ENCODE measurements at places on chromosomes 11 and 22. TPM values are rescaled to one million over a fixed set of nuclear protein-coding genes. Genes with fewer than 3 reads are reported as not detected.

UPK3A gene
- not detected for total RNA-seq

PTGDR2 gene
- total RNA-seq: not detected

KRTAP5-2 gene
- not detected for total RNA-seq

FAM83F gene
- total RNA-seq: 0.82 TPM

SCGB1A1 gene
- total RNA-seq: not detected

HPX gene
- total RNA-seq: 1.9 TPM

PRRG4 gene
- 0.14 TPM for total RNA-seq

MALAT1 gene
- total RNA-seq: 7,772 TPM

- H3K27me3 ChIP-seq: no peaks in the 10 kb centered on the region
- H3K27ac ChIP-seq: no peak overlapping the region
- no peaks in the 10 kb centered on the region for H3K36me3 ChIP-seq
- H3K4me3 ChIP-seq: no peak overlapping the region
- no peaks in the 10 kb centered on the region for H3K4me1 ChIP-seq
These were observed 40.0 kb downstream of the BTG4 start for GRCh38 chr11:111472228-111472627.

- peaks cover 3% of the 10 kb centered on the region for H3K4me1 ChIP-seq
- peak; percentile 4 for DNase-seq
- H3K36me3 ChIP-seq: no peaks in the 10 kb centered on the region
- H3K27me3 ChIP-seq: no peaks in the 10 kb centered on the region
These were observed 40.1 kb upstream of the CARD18 start for GRCh38 chr11:105179542-105180278.

DNA sequence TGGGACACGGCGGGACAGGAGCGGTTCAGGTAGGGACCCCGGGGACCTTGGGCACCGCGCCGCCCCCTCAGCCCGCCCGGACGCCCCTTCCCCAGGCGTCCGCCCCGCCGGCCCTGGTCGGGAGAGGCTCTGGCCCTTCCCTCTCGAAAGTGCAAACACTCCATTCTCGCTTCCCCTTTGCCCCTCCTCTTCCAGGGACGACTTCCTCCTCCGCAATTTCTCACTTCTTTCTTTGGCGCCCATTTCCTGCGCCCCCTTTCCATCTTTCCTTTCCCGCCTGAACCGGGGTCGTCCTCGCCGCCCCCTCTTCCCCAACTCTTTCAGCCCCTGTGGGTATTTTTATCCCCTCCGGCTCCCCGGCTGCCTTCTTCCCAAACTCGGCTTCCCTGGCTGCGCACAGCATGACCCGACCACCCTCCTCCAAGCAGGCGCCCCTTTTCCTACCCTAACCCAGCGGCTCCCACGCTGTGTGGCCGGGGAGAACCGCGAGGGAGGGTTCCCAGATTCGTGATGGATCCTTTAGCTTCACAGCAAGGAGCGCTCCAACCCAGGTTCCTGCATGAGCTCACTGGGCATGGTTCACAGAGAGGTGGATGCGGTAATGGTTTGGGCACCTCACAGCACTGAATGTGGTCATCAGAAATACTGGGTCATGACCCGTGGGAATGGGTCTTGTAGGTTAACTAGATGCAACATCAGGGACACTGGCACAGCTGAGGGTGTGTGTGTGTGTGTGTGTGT, 689 bp downstream of the RAB39A start:
- H3K27ac ChIP-seq: no peak overlapping the region
- H3K4me3 ChIP-seq: peak overlapping the region; percentile 57
- no peak for DNase-seq
- peaks cover 13% of the 10 kb centered on the region for H3K27me3 ChIP-seq

- peaks cover 10% of the 10 kb centered on the region for H3K4me1 ChIP-seq
- peaks cover 24% of the 10 kb centered on the region for H3K36me3 ChIP-seq
- H3K27me3 ChIP-seq: no peaks in the 10 kb centered on the region
- DNase-seq: no peak
- H3K4me3 ChIP-seq: no peak overlapping the region
These were observed 21.6 kb downstream of the NNMT start for GRCh38 chr11:114317787-114318137.

DNA sequence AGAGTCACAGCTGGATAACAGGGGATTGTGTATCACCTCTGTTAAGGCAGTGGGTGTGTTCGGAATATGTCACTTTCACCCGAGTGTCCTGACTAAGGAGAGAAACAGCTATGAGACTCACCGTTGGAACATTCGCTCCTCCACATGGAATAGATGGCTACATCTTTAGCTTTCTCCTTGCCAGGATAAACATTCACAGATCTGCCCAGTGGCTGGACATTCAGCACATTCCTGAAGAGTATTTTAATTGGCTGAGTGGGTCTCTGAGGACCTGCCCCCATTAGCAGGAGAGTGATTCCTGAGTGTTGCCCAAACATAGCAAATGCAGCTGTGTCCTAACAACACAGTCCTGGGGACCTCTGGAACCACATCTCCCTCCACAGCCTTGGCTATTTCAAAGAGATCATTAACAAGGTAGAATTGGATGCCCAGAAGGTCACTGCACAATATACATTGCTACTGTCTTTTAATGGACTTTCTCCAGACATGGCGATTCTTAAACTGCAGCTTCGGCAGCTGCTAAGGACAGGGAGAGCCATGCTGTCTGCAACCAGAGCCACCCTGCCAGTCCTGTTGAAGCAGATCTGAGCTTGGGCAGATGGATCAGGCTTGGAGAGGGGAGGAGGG, 435.0 kb upstream of the CADM1 start:
- peak; percentile 94 for DNase-seq
- peak overlapping the region; percentile 30 for H3K27ac ChIP-seq
- H3K36me3 ChIP-seq: no peaks in the 10 kb centered on the region
- no peaks in the 10 kb centered on the region for H3K27me3 ChIP-seq

- peaks cover 18% of the 10 kb centered on the region for H3K4me1 ChIP-seq
- no peaks in the 10 kb centered on the region for H3K27me3 ChIP-seq
- DNase-seq: no peak
- no peaks in the 10 kb centered on the region for H3K36me3 ChIP-seq
- no peak overlapping the region for H3K27ac ChIP-seq
These were observed 77.0 kb downstream of the RPL27A start for GRCh38 chr11:8759634-8760033.

- no peaks in the 10 kb centered on the region for H3K27me3 ChIP-seq
- no peak overlapping the region for H3K4me3 ChIP-seq
- peaks cover 30% of the 10 kb centered on the region for H3K4me1 ChIP-seq
These were observed 20.2 kb downstream of the STARD10 start for GRCh38 chr11:72773696-72774095.

- no peaks in the 10 kb centered on the region for H3K36me3 ChIP-seq
- DNase-seq: no peak
- no peaks in the 10 kb centered on the region for H3K4me1 ChIP-seq
- H3K27me3 ChIP-seq: peaks cover 3% of the 10 kb centered on the region
These were observed 341 bp downstream of the NAALADL1 start for GRCh38 chr11:65058012-65058411.

DNA sequence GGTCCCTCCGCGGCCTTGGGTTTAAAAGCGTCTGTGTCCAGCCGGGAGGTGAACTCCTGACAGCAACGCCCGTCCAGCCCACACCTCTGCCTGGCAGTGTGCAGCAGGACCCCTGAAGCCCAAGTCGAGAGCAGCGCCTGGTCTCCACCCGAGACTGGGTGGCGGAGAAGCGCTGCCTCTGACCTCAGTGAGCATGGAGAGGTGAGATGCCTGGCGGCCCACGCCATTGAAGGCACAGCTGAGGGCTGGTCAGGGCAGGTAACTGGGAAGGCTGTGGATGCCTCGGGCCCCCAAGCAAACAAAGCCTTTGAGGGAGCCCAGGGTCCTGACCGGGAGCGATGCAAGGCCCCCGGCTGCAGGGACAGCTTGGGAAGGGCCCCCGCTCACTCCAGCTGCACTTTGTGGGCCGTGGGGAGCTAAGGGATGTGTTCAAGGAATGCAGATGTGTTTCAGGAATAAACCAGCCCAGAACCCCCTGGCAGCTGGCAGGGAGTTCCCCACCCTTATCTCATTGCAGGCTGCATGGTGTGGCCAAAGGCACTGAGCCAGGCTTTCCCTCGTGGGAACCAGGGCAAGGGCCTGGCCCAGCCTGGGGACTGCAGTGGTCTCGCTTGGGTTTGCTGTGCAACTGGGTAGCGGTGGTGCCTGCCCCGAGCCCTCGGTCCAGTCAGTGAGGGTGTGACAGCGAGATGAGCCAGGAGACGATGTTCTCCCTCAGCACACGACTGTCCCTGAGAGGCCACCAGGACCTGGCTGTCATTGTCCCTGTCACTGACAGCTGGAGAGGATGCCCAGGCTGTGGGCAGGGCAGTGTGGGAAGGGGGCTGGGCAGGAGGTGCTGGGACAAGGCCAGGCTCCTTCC, 92.5 kb downstream of the WNT7B start:
- DNase-seq: no peak
- no peak overlapping the region for H3K4me3 ChIP-seq
- H3K27ac ChIP-seq: no peak overlapping the region
- no peaks in the 10 kb centered on the region for H3K36me3 ChIP-seq
- peaks cover 15% of the 10 kb centered on the region for H3K4me1 ChIP-seq

DNA sequence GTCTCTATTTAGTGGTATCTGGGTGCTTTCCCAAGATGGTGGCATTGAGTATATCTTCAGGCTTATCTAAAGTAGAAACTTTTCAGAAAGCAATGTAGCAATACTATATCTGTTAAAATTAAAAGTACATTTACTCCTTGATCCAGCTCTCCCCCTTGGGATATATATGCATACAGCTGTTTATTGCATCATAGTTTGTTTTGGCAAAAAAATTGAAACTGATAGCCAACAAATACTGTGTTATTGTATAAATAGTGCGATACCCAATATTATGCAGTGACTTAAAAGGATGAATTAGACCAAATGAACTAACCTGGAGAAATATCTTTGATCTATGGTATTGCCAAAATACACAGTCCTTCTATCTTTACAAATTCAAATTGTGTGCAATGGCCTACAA, 8.4 kb upstream of the OR10A3 start:
- H3K27me3 ChIP-seq: peaks cover 4% of the 10 kb centered on the region
- no peaks in the 10 kb centered on the region for H3K36me3 ChIP-seq
- no peaks in the 10 kb centered on the region for H3K4me1 ChIP-seq
- no peak overlapping the region for H3K27ac ChIP-seq
- H3K4me3 ChIP-seq: no peak overlapping the region
- no peak for DNase-seq

DNA sequence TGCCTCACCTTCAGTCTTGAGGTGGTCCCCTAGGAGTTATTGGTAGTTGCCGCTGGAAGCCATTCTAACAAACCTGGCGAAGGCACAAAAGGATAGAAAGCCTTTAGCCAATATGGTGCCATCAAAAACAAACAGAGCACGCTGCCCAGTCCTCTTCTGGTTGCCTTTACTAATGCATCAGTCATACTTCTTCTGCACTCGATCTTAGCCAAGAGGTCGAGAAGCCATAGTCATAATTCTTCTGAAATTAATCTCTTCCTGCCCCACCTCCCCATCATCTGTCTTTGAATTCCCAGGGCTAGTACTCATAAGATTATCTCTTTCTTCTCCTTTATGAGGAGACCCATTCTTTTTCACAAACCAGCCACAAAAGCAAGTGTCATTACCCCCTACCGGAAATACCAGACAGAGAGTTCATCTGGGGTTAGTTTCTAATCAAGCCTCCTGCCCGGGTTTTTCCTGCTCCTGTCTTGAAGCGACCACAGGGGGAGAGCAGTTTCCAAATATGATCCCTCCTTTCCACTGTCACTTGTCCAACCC, 21.4 kb upstream of the EHF start:
- H3K27me3 ChIP-seq: no peaks in the 10 kb centered on the region
- DNase-seq: peak; percentile 88
- no peak overlapping the region for H3K4me3 ChIP-seq
- H3K36me3 ChIP-seq: no peaks in the 10 kb centered on the region
- H3K27ac ChIP-seq: peak overlapping the region; percentile 31

DNA sequence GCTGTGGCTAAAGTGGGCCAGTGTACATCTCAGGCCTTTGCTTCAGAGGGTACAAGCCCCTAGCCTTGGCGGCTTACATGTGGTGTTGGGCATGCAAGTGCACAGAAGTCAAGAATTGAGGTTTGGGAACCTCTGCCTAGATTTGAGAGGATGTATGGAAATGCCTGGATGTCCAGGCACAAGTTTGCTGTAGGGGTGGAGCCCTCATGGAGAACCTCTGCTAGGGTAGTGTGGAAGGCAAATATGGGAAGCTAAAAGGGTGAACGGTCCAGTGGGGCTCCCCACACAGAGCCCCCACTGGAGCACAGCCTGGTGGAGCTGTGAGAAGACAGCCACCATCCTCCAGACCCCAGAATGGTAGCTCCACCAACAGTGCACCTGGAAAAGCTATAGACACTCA, 28.5 kb upstream of the PGR start:
- H3K27ac ChIP-seq: no peak overlapping the region
- no peaks in the 10 kb centered on the region for H3K4me1 ChIP-seq
- no peak for DNase-seq
- H3K36me3 ChIP-seq: no peaks in the 10 kb centered on the region
- no peaks in the 10 kb centered on the region for H3K27me3 ChIP-seq

DNA sequence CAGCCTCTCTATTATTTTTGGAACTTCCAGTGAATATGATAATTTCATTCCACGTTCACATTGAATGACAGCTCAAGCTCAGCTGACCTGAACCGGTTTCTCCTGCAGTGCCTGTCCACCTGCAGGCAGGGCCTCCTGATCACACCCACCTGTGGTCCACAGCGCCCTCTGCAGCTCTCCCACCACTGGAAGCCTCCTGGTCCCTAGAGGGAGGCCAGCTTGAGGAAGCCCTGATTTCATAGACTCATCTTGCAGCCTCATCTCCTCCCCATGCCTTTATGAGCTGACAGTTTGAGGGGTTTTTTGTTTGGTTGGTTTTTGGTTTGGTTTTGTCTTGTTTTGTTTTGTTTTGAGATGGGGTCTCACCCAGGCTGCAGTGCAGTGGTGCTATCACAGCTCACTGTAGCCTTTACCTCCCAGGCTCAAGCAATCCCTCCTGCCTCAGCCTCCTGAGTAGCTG, 29.9 kb upstream of the MALAT1 start:
- no peak overlapping the region for H3K4me3 ChIP-seq
- peaks cover 20% of the 10 kb centered on the region for H3K4me1 ChIP-seq

GRCh38 chr11:112455791-112456190, 195.1 kb upstream of the PLET1 start:
- H3K36me3 ChIP-seq: no peaks in the 10 kb centered on the region
- no peaks in the 10 kb centered on the region for H3K27me3 ChIP-seq
- H3K4me3 ChIP-seq: no peak overlapping the region

- no peaks in the 10 kb centered on the region for H3K4me1 ChIP-seq
- no peak for DNase-seq
- no peak overlapping the region for H3K4me3 ChIP-seq
These were observed 1078.6 kb downstream of the LRRC4C start for GRCh38 chr11:40380835-40381234.

DNA sequence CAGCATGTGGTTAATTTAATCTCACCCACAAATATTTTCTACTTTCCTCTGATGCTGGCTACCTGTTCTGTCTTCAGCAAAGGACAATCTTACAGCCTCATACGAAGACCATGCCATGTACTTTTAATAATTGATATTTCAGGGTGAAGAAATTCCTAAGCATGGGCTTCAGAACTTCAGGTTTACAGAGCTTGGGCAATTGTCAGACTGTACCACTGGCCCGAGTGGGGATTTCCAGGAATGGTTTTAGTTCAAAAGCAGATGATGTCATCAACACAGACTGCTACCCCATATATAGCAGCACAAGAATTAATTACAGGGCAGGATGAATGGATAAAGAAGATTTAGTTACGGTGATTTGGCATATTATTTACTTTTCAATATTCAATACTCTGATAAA, 171.8 kb downstream of the ETS1 start:
- H3K27ac ChIP-seq: no peak overlapping the region
- H3K4me1 ChIP-seq: peaks cover 15% of the 10 kb centered on the region
- peak; percentile 69 for DNase-seq
- no peaks in the 10 kb centered on the region for H3K36me3 ChIP-seq
- H3K4me3 ChIP-seq: no peak overlapping the region
